HAP-1 (cell line): ENCODE measurements at places on chromosomes 7 and 10.

GRCh38 chr10:31522820-31523219, 203.8 kb downstream of the ZEB1 start:
- no peak for DNase-seq

GRCh38 chr7:32250471-32251260, 180.5 kb upstream of the PDE1C start:
- no peak for DNase-seq

DNA sequence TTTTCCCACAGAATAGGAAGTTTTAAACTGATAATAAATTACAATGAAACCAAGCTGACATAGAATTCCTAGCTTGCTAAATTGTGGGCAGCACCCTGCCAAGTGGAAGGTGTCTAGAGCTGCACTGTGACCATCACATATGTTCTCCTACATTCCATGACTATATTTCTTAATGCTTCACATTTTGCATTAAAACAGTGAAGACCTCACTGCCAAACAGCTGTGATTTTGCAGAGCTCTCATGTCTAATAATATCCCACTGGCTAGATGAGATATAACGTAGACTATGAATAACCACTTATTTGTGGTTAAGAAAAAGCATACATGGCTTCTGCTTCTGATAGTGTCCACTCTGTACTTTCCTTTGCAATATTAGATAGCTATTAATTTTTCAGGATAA, 228.3 kb upstream of the TEX47 start:
- no peak for DNase-seq

- no peak for DNase-seq
Measured at GRCh38 chr7:67843001-67843565, 846.5 kb downstream of the TYW1 start.

DNA sequence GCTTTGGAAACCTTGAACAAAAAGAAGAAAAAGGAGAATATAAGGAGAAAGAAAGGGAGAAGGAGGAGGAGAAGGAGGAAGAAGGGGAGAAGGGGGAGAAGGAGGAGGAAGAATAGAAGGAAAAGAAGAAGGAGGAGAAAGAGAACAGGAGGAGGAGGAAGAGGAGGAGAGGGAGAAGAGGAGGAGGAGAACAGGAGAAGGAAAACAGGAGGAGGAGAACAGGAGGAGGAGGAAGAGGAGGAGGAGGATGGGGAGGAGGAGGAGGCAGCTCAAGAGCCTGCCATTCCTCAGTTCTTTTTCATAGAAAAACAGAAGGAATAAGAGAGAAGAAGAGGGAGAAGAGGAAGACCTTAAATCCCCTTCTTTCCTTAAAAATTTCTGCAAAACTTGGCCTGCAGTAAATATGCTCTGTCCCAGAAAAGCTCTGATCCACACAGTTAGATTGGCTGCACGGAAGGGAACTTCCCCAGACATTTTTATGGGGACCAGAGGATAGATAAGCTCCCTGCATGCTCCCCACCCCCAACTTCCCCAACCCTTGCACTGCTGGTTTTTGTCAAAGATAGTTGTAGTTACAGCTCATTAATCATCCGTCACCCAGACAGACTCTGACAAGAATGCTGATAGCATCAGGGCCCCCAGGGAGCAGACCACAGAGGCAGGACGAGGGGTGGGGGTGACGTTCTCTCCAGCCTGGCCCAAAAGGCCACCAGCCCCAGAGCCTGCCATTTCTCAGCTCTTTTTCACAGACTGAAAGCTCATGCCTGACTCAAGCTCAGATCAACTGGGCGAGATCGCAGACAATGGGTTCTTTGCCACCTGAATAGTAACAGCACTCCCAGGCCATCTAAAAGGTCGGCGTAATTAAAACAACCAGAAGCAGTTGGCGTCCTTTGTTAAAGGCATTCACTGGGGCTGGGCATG, 34.5 kb upstream of the LYZL1 start:
- DNase-seq, result peak; percentile 40

- no peak for DNase-seq
Measured at GRCh38 chr7:139680676-139681462, 96.9 kb downstream of the HIPK2 start.

- no peak for DNase-seq
Measured at GRCh38 chr7:55786901-55787300, 75.7 kb downstream of the SEPTIN14 start.

DNA sequence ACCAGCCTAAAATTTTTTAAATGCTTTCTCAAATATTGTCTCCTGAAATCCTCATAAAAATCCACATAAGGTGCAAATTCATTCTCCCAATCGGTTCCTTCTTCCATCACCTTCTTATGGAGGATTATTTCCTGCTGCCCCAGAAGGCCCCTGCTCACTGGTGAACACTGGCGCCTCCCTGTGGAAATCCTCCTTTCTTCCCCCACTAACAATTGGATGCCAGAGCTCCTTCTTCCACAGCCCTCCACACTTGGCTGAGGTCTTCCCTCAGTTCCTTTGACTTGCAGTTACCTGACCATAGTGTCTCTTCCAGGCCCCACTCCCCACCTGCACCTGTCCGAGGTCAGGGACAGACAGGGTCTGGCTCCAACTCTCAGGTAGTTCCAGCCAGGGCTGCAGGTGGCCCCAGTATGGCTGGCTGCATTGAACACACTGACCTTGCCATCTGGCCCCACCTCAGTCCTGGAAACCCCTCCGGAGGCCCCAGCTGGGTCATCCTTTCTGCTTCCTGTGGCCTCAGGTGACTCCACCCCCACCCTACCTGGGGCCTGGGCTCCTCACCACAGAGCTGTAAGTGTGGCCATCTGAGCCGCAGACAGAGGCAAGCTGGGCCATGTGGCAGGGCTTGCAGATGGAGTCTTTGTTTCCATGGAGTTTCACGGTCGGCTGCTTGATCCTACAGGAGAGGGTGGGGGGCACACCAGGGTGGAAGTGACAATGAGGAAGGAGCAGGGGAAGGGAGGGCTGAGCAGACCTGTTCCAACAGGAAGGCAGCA, 18.4 kb downstream of the SPOCK2 start:
- no peak for DNase-seq

DNA sequence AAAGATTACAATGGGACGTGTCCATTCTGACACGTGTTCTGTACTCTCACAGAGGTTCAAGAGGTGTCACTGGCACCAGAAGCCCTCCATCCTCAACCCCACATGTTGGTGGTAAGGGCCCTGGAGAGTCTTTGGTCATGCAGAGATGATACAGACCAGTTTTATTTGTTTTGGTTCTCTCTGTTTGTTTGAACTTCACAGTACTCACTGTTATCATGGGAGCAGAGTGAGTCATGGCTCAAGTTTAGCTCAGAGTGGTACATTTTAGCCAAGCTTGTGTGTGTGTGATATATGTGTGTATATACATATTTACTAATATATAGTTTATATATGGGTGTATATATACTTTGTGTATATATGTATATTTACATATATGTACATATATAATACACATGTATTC, 935.6 kb downstream of the GRID1 start:
- no peak for DNase-seq

DNA sequence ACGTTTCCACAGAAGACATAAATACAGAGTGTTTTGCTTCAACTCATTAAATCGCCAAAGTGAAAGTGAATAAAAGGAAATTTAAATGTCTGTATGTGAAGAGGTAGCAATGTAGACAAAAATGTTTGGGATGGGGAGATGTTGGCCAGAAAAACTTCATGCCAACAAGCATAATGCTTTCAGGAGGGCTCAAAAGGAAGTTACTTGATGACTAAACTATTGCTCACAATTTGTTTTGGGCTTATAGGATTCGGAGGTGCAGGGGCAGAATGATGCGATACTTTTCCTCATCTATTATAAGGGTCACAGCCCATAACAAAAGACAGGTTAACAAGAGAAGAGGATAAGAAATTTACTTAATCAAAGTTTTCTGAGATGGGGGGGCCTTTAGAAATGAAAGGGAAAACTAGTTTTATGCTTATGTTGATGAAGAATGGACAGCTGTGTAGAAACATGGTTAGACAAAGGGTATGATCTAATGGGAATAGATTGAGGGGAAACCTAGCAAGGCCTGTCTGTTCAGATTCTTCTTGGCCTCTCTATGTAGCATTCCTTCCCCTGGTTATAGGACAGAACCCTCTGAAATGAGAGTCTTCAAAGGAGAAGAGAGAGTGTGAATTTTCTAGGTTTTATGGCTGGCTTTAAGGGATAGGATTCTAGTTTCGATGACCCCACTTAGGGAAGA, 898.6 kb downstream of the LRMDA start:
- no peak for DNase-seq

- no peak for DNase-seq
Measured at GRCh38 chr7:28065308-28065707, 115.3 kb downstream of the JAZF1 start.

DNA sequence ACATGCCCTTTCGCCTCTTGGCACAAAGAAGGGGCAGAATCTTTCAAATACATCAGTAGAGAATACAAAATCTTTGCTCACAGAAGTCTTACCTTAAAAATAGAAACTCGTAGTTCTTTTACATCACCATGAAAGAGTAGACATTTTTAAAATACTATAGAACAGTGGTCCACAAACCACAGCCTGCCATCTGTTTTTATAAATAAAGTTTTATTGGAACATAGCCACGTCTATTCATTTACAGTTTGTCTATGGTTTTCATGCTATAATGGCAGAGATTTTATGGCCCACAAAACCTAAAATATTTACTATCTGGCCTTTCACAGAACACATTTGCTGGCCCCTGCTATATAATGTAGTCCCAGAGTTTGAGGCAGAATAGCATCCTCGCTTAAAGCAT, 46.1 kb upstream of the CABCOCO1 start:
- DNase-seq, result no peak

- no peak for DNase-seq
Measured at GRCh38 chr7:1081931-1082401, 5.9 kb upstream of the GPER1 start.

GRCh38 chr10:17427201-17427600, 27.2 kb downstream of the ST8SIA6 start:
- DNase-seq, result no peak

DNA sequence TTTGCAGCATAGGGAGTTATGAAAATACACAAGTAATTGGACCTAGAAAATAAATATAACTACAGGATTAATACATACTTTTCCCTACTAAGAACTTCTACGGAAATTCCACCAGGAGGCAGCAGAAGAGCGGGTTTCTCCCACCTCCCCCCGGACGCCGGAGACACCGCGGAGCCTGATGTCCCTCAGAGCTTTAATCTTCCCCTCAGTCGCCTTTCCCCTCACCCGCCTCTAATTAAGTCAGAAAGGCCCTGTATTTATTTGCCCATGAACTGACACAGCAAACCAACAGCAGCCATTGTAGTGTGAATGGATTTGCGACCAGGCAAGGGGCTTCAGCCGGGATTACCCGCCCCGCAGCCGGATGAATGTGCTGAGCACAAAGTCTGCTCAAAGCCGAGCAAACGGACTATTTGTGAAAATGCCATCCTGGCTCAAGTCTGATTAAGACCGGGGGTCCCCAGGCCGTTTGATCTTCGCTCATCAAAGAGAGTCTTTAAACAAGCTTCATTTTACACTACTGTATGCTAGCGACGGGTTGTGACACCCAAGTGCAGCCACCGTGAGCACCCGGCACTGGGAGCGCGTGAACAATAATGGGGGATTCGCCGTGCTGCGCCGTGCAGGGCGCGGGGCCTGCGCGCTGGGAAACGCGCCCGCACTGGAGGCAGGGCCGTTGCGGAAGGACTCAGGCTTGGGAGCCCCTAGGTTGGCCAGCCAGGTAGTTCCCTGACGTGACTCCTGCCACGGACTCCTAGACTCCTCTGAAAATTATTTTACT, 5.6 kb upstream of the DKK1 start:
- DNase-seq, result peak; percentile 80

GRCh38 chr10:3879073-3879472, 94.1 kb upstream of the KLF6 start:
- no peak for DNase-seq

GRCh38 chr10:72784551-72785351, 92.8 kb downstream of the MCU start:
- DNase-seq, result peak; percentile 74

GRCh38 chr7:100590077-100590737, 4.1 kb downstream of the FBXO24 start:
- no peak for DNase-seq

- no peak for DNase-seq
Measured at GRCh38 chr10:17122052-17122451, 7.6 kb downstream of the CUBN start.

GRCh38 chr10:114642729-114643128, 15.3 kb downstream of the ABLIM1 start:
- DNase-seq, result no peak

GRCh38 chr7:95725205-95725604, 47.1 kb upstream of the DYNC1I1 start:
- no peak for DNase-seq

DNA sequence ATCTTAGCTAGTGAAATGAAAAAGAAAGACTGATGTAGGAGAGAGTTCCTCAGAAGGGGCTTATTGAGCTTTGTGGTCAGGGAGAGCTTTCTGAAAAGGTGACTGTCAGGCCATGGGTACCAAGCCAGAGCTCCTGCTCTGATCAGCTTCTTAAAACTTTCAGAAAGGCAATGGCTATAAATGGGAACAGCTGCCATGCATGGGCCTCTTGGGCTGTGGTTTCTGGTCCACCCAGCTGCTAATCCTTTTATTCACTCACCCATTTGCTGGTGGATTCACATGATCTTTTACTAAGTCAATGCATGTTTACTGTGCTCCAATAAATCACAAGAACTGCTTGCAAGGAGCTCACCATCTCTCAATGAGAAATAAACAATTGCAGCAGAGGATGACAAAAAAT, 60.1 kb upstream of the ZPBP start:
- no peak for DNase-seq

DNA sequence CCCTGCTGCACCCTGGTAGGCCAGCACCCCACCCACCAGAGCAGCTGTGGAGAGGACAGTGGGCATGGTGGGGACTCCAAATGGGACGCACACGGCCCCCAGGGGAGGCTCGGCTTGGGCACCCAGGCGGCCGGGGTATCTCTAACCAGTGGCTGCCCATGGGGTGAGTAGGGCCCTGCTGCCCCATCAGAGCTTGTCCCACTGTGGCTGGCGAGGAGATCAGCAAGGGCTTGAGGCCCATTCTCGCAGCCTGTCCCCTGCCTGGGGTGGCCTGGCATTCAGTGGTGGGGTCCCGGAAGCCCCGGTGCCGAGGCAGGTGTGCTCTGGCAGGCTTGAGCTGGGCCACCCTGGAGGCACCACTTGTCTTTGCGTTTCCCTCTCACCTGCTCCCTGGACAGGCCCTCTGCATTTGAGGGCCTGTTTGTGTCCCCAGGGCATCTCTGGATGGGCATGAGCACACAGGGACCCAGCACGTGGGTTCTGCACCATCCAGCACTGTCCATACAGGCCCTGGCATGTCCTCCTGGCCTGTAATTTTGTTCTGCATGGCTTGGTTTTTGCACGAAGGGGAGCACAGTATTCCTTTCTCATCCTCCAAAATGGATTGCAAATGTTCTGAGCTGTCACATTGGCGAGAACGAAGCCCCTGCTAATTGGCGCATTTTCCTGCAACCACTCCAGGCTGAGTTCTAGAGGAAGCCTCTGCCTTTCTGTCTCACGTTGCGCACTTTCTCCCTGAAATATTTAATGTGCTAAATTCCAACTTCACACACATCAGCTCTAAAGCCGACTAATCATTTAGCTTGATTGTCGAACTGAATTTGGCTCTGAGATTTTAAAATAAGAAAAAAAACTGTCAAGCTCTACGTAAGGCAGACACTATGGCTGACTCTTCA, 27.2 kb downstream of the PWWP2B start:
- DNase-seq, result no peak
